Melanocyte of skin (primary cell): ENCODE measurements at places on chromosomes 2 and 18. TPM values are rescaled to one million over a fixed set of nuclear protein-coding genes. Genes with fewer than 3 reads are reported as not detected.

Gene MZT2A
- total RNA-seq: 57.1 and 67.6 TPM in 2 replicates

Gene RIT2
- total RNA-seq: not detected in 2 replicates

Gene GKN2
- not detected in 2 replicates for total RNA-seq

Gene SLC8A1
- total RNA-seq: 11.7 and 13.4 TPM in 2 replicates

Gene LONRF2
- total RNA-seq: under 0.01 and 0.62 TPM in 2 replicates

Gene POTEC
- total RNA-seq: not detected in 2 replicates

Gene FBLN7
- total RNA-seq: 0.69 and 1.1 TPM in 2 replicates

Gene FAM161A
- 7.9 and 10.9 TPM in 2 replicates for total RNA-seq

Gene MPPE1
- total RNA-seq: 27.0 and 29.3 TPM in 2 replicates

Gene PDCD1
- total RNA-seq: not detected in 2 replicates

Gene ARHGAP25
- total RNA-seq: 0.67 TPM in 1 of 2 replicates, not detected in the other

Gene ATG16L1
- 39.6 and 48.3 TPM in 2 replicates for total RNA-seq
